Right renal pelvis (tissue), 4 donors: ENCODE measurements at places on chromosomes 3 and 15.

- DNase-seq, result no peak
These were observed 23.6 kb downstream of the TLNRD1 start for GRCh38 chr15:81024265-81024872.

GRCh38 chr3:160810362-160811236 lies 54.6 kb downstream of the PPM1L start:
- no peak for DNase-seq

DNA sequence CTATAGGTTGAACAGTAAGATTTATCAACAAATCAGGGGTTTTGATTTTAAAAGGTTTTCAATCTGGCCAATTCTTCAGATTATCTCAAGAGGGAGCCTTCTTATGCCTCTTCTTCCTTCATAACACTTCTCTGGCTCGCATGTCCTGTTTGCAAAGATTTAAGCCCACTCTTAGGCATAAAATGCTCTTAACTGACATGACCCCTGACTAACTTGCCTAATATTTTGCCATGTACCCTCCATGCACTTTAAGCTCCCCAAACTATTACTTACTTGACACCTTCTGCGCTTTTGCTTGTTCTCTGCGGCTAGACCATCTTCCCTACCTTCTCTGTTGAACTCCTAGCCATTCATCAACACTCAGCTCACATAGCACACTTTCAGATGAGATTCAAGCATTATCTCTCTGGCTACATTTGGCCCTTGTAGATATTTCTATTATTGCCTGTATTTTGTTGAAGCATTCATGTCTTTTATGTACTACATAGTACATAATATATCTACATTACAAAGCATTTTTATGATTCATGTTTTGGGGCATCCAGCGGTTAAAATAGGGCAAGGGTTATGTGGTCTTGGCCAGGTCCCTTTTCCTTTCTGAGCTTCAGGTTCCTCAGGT lies 1.0 kb upstream of the ARIH1 start:
- peak; percentile 12 for DNase-seq

GRCh38 chr3:12178091-12178820 lies 19.5 kb upstream of the TIMP4 start:
- DNase-seq, result no peak

DNA sequence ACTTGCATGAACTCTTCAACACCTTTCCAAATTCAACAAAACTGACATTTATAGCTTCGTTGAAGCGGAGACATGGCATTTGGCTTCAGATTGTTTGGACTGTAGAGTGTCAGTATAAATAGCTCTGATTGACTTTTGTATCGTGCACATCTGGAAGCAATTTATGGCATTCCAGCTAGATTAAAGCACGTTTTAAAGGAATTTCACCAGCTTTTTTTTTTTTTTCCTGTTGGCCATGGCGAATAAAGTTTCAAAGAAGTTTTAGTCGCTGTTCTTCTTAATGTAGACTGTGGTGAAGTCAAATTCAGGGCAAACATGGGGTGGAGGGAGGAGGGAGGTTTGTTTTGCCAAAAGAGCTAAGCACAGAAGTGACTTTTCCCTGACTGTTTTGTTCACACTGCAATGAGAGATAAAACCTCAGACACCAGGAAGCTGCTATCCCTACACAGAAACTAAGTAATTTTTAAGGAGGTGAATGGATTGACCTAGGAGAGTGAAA lies 391.0 kb upstream of the RARB start:
- peak; percentile 51 for DNase-seq

DNA sequence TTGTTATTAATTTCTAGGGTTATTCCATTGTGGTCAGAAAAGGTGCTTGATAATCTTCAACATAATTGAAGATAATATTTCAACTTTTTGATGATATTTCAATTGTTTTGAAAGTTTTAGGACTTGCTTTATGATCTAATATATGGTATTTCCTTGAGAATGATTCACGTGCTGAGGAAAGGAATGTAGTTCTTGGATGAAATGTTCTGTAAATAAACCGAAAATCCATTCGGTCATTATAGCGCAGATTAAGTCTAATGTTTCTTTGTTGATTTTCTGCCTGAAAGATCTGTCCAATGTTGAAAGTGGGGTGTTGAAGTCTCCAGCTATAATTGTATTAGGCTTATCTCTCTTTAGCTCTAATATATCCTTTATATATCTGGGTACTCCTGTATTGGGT lies 617.5 kb upstream of the NECTIN3 start:
- DNase-seq, result no peak

- no peak for DNase-seq
These were observed 46.5 kb upstream of the ARPP19 start for GRCh38 chr15:52615302-52615701.

GRCh38 chr3:186802701-186803100 lies 3.6 kb downstream of the RFC4 start:
- no peak for DNase-seq

DNA sequence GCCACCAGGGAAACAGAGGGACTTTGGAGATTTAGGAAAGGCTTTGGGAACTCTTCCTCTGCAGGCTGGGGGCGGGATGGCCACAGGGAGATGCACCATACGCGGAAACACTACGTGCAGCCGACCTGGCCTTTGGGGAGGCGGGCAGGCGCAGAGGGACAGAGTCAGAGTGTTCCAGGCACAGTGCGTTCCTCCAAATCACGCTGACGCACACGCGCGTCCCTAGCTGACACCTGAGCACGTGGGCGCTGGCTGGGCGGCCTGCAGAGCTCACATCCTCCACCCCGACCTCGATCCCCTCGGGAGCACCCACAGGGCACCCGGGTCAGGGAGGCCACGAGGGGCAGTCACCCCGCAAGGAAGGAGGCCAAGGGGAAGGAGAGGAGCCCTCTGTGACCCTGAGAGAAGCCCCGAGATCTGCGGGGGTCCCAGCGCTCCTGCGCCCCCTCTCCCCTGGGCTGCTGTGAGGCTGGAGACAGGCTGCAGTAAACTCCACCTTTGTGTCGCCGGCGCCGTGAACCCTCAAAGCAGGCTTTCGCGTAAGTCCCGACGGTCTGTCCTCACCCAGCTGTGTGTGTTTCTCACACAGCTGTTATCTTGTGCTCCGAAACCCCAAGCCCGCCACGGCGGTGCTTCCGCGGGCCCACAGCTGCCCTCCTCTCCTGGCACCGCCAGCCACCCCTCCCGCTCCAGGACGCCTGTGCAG lies 196.3 kb downstream of the OCA2 start:
- no peak for DNase-seq

DNA sequence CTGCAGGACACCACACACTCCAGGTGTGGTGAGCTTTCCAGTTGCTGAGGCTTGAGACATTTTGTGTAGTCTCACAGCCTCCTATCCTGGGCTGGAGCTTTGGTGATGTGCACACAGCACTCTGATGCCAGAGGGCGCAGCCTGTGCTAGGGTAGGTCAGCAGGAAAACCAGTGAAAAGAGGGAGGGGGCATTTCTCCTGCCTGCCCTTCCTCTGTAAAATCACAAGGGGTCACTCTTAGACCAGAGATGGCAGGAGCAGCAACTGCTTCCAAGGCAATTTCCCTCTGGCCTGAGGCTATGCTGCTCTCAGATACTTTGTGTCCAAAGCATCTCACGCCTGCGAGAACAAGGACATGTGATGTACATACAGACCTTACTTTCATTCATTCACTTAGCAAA lies 16.5 kb upstream of the MUSTN1 start:
- no peak for DNase-seq

- no peak for DNase-seq
These were observed 61.4 kb downstream of the ZNF609 start for GRCh38 chr15:64521726-64522164.

DNA sequence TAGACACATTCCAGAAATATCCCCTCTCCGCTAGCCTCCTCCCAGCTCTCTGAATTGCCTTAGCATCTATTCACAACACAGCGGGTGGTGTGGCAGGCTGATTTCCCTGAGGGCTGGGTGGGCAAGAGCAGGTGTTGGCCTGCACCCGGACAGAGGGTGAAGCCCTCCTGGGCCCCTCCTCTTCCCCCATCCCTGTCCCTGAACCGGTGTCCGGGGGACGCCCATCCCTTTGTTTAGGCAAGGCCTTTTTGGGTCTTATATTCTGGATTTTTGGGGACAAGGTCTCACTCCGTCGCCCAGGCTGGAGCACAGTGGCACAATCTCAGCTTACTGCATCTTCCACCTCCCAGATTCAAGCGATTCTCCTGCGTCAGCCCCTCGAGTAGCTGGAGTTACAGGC lies 55.2 kb upstream of the KLHL25 start:
- no peak for DNase-seq

- DNase-seq, result no peak
These were observed 51.3 kb upstream of the SCAANT1 start for GRCh38 chr3:63963496-63963895.

DNA sequence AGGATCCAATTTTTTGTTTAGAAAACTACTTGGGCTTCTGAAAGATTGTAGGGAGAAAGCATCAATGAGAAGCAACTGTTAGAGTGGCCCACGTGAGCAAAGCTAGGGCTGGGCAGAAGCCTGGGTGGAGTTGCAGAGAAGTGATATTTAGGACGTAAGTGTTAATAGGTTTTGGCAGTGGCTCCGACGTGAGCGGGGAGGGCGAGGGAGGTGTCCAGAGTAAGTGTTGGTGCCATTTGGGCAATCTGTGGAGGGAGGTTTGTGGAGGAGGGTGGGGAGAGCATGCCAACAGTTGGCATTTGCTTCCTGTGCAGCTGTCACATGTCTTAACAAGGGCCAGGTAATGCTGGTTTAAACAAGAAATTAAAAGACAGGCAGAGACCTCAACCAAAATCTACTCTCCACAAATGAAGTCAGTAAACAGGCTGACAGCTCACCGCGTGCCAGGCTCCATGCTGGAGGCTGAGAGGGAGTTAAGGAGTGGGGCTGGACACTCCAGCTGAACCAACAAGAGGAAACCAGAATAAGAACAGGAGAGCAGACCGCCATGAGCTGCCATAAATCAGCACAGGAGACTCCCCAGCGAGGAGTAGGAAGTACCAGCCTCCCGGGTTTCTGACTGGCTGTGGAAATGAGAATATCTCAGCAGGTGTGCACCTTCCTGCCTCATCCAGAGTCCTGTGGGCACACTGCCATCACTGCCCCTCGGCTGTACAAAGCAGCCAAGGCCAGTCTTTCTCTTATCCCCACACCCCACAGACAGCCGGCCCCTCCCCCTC lies 232.6 kb downstream of the ABHD5 start:
- no peak for DNase-seq

- DNase-seq, result no peak
These were observed 26.4 kb downstream of the FAH start for GRCh38 chr15:80179025-80179759.

DNA sequence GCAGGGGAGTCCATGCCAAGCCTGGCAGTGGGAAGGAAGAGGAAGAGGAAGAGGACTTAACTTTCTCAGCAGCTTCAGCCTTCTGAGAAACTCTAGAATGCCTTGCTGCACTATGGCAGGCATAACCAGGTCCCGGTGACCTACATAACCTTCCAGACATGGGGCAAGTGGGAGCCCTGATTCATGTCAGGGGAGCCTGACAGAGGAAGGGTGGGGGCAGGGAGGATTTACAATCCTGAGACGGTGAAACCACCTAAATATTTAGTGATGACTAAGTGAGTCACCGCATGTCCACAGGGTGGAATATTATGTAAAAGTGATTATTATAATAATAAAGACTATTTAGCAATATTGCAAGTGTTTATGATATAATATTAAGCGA lies 46.7 kb downstream of the AMOTL2 start:
- no peak for DNase-seq

DNA sequence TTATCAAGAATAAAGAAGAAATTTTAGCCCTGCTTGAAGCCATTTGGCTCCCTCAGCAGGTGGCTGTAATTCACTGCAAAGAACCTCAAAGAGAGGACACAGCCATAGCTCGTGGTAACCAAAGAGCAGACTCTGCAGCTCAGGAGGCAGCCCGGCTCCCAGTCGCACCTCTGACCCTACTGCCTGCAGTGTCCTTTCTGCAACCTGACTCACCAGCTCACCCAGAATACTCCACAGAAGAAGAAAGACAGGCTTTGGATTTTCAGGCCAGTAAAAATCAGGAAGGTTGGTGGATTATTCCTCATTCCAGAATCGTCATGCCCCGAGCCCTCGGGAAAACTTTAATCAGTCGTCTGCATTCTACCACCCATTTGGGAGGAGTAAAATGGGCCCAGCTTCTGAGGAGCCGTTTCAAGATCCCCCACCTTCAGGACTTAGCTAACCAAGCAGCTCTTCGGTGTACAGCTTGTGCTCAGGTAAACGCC lies 38.6 kb downstream of the ZBTB11 start:
- DNase-seq, result no peak

DNA sequence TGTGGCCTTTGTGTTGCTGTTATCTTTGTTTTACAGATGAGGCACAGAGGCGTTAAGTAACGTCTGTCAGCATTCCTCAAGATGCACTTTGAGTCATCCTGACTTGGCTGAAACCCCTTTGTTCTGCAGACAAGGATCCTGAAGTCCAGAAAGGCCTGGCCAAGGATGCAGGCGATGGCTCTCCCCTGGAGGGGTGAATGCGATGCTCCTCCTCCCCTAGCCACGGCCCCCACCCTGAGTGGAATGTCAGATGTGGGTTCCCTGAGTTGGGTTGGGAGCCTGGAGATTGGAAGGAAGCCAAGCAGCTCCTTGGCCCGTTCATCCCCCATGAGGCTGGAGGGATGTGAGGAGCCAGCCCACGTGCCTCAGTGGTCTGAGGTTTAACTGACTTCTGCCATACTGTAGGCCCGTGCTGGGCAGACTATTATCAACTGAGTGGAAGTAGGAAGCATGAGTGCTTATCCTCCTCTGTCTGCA lies 43.3 kb downstream of the POMGNT2 start:
- no peak for DNase-seq

DNA sequence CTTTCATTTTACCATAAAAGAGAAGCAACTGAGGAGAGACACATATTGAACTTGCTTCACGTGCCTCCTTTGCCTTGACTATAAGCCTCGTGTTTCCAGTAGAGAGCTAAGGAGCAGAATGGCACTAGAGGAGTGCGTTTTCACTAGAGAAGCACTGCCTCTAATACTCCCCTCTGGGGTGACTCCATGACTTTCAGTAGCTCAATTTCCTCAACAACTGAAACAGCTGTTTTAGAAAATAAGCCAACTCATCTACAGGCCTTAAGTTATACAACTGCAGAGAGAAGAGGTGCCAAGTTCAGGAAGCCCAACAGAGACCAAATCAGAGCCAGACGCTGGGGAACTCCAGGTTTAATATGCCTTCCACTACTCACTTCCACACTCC lies 1.9 kb downstream of the UBP1 start:
- no peak for DNase-seq
